T-helper 1 cell (primary cell): ENCODE measurements at places on chromosomes 1 and 21.

- no peak for DNase-seq
Measured at GRCh38 chr1:20848162-20848561, 61.1 kb upstream of the HP1BP3 start.

- DNase-seq: peak; percentile 37
Measured at GRCh38 chr1:150281221-150281757, 1.1 kb upstream of the CIART start.

- DNase-seq: no peak
Measured at GRCh38 chr1:34488080-34488708, 266.7 kb upstream of the GJB5 start.

DNA sequence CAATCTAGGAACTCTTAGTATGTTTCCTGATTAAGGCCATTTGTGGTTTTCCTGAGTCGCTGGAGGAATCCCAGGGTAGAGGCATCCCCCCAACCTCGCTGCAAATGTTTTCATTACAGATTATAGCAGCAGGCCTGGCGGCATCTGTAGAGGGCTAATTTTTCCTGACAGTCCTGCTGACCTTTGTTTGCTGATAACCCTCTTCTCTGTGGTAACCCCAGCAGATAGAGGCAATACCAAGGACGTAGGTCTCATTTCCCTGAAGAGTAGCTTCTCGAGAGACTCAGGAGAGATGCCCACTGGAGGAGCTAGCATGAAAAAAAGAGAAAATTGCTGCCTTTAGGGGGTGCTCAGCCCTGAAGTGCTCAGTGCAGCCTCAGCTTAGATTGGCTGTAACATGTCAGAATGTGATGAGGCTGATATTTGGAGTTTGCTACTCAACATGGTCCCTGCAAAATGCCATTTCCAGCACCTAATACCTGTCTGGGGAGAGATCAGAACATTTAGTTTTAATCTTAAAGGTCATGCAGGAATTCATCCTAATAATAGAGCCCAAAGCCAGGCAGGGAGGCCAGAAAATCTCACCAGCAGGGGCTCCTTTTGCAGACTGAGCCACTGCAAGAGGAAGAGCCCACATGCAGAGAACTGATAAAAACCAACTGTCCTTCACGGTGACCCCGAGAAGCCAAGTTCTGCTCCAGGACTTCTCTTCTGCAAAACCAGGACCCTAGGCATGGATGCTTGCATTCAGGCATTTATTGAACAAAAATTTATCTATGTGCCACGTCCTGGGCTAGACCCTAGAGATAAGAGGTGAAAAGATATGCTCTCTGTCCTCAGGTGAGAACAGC is 184.5 kb downstream of the KAZN start:
- DNase-seq: no peak

DNA sequence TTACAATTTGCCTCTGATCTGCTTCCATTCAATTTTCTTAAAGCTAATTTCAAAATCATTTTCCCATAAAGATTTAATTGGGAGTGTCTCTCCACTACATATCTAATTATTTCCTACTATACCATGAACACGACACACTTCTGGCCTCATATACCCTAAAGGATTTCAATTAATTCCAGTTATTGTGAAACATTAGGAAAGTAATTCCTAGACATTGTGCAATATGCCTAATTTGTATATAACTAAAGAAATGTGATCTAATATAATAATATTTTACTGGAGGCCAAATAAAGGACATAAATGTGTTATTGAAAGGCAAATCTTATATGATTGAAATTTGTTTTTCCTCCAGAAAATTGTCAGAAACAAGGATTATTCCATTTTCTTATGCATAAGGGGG is 727.2 kb upstream of the ADGRL2 start:
- DNase-seq: no peak
